Thyroid gland (tissue), 4 donors: ENCODE measurements at places on chromosomes 5 and 9. TPM values are rescaled to one million over a fixed set of nuclear protein-coding genes. Genes with fewer than 3 reads are reported as not detected.

The LCN12 gene
- total RNA-seq, result 39.7 TPM

- no peak overlapping the region for H3K27ac ChIP-seq
- H3K4me3 ChIP-seq, result no peak overlapping the region
- DNase-seq, result no peak
Observed at GRCh38 chr5:107604990-107605389, 65.7 kb downstream of the EFNA5 start.

The ALDH1A1 gene
- total RNA-seq, result 237 TPM

GRCh38 chr5:56979968-56980367 is 28.0 kb upstream of the MIER3 start:
- no peaks in the 10 kb centered on the region for H3K36me3 ChIP-seq
- no peak overlapping the region for H3K4me3 ChIP-seq

The WDR38 gene
- not detected for total RNA-seq

- H3K4me1 ChIP-seq, result no peaks in the 10 kb centered on the region
- no peak overlapping the region for H3K4me3 ChIP-seq
- H3K27me3 ChIP-seq, result no peaks in the 10 kb centered on the region
Observed at GRCh38 chr9:120336021-120336752, 243.8 kb downstream of the CDK5RAP2 start.

The IGFBPL1 gene
- total RNA-seq, result 26.1 TPM

The GARIN3 gene
- total RNA-seq, result not detected

DNA sequence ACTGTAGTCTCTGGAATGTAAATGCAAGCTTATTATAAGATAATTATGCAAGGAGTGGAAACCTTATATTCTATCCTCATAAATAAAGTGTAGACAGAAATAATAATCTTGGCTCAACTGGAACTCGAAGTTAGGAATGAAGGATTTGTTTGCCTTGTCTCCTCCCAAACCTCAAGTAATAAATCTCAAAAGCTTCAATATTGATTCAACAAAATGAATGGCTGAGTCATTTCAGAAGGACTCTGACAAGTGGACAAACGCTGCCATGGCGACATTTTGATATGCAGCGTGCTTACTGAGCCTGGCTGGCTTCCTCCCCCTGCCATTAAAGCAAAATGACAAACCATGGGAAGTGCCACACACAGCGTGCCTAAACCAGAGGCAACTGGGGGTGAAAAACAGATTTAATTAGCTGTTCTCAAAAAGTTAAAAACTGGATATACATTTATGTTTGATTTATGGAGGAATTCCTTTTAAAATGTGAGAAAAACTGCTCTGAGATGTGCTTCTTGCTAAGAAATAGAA is 10.5 kb upstream of the ADGRV1 start:
- H3K27me3 ChIP-seq, result no peaks in the 10 kb centered on the region
- H3K27ac ChIP-seq, result no peak overlapping the region
- no peak overlapping the region for H3K4me3 ChIP-seq
- peak; percentile 83 for DNase-seq

- no peak overlapping the region for H3K4me3 ChIP-seq
- no peak for DNase-seq
- H3K27ac ChIP-seq, result no peak overlapping the region
- H3K4me1 ChIP-seq, result peaks cover 1% of the 10 kb centered on the region
- no peaks in the 10 kb centered on the region for H3K36me3 ChIP-seq
Observed at GRCh38 chr9:76613974-76614373, 150.3 kb upstream of the PCA3 start.

DNA sequence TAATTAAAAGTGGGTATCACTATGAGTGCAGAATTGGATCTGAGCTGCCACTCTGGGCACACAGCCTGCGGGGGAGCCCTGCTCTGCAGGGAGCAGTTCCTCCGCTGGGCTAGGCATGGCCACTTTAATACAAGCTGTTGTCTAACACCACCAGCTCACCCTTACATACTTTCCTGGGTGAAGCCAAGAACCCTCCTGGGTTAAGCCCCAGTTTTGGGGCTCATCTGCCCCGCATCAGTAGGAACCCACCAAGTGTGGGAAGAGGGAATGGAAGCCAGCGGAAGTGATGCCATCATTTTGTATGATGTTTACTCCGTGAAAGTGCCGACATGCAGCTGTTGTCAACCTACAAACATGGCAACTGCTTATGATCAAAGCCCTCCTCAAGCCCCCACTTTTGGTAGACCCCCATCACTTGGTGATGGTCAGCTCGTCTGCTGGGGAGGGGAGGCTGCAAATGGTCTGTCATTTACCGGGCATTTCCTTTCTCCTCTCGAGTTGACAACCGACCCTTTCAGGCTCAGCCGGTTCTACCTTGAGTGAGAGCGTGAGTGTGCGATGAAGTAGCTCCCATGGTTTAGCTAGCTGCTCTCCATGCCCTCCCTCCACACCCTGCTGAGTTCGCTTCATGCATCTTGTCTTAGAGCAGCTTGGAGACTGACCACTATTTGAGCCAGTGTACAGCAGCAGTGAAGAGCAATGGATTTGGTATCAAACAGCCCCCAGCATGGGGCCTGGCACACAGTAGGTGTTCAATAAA is 95.3 kb upstream of the IER5L start:
- H3K36me3 ChIP-seq, result no peaks in the 10 kb centered on the region
- DNase-seq, result no peak
- no peaks in the 10 kb centered on the region for H3K27me3 ChIP-seq

DNA sequence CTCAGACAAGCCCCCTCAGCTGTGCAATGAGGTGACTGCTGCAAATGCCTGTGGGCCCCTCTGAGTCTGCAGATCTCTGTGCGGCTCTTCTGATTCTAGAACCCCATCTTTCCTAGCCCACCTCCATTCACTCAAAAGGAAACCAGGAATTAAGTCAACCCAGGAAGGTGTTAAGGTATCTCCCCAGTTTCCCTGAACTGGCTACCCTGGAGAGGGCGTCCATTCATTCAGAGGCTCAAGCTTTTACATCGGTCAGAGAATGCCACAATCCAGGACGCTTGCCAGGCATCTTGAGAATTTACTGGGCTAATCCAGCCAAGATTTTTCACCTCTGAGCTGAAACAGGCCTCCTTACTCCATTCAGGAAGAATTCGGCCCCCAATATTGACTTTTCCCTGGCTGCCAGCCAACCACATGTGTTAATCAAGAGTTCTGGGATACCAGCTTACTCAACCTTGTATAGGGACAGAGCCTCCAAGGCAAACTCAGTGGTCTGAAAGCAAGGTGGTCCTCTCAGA is 889 bp upstream of the ADAMTS12 start:
- H3K4me1 ChIP-seq, result peaks cover 15% of the 10 kb centered on the region
- H3K36me3 ChIP-seq, result no peaks in the 10 kb centered on the region
- H3K27ac ChIP-seq, result no peak overlapping the region
- no peaks in the 10 kb centered on the region for H3K27me3 ChIP-seq
- peak; percentile 28 for DNase-seq

GRCh38 chr9:90333226-90333625 is 309.4 kb downstream of the DIRAS2 start:
- H3K27ac ChIP-seq, result no peak overlapping the region
- H3K4me1 ChIP-seq, result peaks cover 18% of the 10 kb centered on the region
- DNase-seq, result no peak

The ATP6V1G1 gene
- 199 TPM for total RNA-seq

DNA sequence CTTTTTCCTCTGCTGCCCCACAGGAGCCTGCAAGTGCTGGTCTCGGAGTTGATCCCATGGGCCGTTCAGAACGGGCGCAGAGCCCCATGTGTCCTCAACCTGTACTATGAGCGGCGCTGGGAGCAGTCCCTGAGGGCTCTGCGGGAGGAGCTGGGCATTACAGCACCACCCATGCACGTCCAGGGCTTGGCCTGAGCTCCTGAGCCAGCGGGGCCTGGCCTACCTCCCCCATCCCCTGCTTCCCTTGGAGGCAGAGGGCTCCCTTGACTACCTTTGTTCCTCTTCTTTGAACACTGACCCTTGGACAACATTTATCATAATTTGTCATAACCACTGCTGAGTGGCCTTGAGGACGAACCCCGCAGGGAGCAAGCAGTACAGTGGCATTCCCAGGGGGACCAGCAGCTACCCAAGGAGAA is 6.9 kb upstream of the SLC27A4 start:
- H3K4me3 ChIP-seq, result no peak overlapping the region
- no peaks in the 10 kb centered on the region for H3K27me3 ChIP-seq
- H3K4me1 ChIP-seq, result no peaks in the 10 kb centered on the region
- H3K36me3 ChIP-seq, result peaks cover 3% of the 10 kb centered on the region
- no peak overlapping the region for H3K27ac ChIP-seq
